ENCODE measurements at places on chromosomes 6 and 20.

GRCh38 chr6:43780293-43780692, 10.3 kb downstream of the VEGFA start:
- DNase-seq, result no peak

DNA sequence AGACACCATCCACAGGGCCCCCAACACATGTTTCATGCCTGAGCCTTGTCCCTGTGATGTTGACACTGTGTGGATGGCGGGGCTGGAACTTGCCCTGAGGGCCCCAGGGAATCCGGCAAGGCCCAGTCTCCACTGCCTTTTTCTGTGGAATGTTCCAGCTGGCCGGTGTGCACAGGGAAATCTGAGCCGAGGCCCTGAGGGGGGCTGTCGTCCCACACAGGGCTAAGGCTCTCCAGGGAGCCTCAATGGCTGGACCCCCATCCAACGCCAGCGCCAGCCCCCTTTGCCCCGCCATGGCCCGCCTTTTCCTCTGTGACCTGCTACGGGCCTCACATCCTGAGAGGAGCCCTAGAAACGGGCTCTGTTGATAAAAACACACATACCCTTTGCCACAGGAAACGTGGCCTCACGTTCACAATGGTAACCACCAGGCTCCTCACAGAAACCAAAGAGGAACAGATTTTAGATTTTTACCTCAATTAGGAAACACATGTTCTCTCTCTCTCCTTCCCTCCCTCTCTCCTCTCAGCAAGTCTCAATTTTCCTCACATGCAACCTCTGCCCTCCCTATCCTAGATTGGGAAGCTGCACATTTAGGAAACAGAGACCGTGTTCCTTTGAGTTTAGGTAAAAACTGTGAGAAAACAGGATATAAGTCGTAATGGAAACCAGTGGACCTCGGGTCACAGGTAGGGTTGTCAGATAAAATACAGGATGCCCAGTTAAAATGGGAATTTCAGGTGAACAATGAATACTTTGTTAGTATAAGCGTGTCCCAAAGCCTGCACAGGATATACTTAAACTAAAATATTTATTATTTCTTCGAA, 13.7 kb upstream of the ZNF831 start:
- DNase-seq, result peak; percentile 43

- DNase-seq, result no peak
Observed at GRCh38 chr20:41131594-41132387, 5.6 kb upstream of the PLCG1 start.

- peak; percentile 62 for DNase-seq
Observed at GRCh38 chr6:164927288-164928056, 381.9 kb downstream of the C6orf118 start.

DNA sequence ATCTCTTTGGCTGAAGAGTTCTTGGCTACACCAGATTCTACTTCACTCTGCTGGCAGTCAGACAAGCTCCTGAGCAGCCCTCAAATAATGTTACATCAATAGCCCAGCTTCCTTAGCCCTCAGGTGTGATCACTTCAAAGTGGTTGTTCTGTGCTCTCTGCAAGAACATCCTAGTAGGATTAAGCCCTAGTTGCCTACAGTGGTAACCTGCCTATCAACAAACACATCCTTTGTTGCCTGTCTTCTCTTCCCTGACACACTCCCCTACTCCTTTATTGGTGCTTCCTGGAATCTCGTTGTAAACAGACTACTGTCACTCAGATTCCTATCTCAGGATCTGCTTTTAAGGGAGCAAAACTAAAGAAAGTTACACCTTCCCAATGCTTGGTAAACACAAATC, 45.1 kb upstream of the TASP1 start:
- DNase-seq, result no peak

GRCh38 chr6:140062043-140063020, 687.9 kb upstream of the CITED2 start:
- DNase-seq, result no peak

- DNase-seq, result no peak
Observed at GRCh38 chr20:50017576-50018248, 34.9 kb downstream of the SNAI1 start.

DNA sequence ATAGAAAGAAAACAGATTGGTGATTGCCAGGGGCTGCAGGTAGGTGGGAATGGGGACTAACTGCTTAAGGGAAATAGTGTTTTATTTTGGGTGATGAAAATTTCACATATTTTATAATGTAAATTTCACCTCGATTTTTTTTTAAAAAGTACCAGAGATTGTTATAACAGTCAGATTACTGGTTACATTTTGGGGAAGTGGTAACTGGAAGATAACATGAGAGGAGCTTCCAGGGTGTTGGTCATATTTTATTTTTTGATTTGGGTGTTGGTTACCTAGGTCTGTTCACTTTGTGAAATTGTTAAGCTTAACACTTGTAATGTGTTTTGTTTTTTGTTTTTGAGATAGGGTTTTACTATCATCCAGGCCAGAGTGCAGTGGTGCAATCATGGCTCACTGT, 17.2 kb upstream of the CRIP3 start:
- DNase-seq, result no peak

DNA sequence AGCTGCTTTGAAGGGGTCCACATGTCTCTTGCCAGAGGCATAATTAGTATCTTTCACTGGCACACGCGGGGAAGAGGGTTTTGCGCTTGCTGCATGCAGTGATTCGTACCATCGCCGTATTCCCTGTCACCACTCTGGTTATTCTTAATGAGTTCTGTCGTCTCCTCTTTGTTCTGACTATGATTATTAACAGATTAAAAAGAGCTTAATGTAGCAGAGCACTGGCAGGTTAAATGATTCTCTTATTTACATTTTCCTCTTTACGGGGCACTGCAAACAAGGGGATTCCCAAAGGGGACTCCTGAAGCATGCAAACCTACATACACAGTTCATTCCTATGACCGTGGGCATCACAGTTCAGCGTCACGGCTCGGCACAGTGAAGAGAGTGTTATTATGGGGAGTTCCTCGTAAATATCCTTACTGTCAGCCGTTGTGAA, 204.8 kb downstream of the DTNBP1 start:
- DNase-seq, result no peak

DNA sequence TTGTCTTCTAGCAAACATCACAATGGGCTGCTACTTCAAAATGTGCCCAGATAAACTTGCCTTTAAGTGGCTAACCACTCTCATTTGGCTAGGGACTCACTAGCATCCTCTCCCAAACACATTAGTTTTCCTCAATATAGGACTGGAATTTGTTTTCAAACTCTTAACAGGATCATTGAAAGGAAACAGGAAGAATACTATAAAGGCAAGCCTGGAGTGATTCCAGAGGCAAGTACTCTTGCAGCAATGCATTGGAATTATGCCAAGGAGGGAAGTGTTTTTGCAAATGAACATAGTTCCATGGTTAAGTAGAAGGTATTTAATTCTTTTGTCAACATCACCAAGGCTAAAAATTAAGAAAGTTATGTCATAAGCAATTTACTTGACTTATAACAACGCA, 12.2 kb downstream of the EPHA7 start:
- DNase-seq, result no peak

DNA sequence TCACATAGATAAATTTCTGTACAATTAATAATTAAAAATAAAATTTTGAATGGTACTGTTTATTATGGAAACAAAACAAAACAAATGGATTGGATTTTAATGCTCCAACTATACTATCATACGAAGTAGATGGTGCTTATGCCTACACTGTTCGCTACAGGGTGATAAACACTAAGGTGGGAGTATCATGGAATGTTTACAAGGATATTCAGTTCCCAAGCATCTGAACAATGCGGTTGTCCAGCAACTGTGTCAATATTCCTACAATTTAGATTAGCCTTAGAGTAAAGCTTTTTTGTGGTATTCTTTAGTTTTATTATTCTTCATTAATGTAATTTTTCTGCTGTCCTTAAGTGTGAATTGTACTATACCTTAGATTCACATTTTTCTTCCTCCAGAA, 105.1 kb downstream of the MMS22L start:
- no peak for DNase-seq

DNA sequence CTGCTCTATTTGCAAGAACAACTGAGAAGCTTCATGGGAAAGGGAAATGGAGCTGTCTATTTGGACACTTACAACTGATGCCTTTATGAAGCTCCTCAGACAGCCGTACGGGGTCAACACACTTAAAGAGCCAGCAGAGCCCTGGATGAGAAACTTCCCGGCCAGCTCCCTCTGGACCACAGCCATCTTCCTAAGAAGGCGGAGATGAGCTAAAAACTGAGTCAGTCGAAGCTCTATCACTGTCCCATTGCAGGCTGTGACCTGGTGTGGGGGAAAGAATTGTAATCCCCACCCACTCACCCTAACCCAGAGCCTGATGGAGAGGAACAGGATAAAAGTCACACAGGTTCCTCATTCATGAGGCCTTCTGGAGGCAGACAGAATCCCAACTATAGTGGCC, 360.4 kb upstream of the JARID2 start:
- DNase-seq, result no peak

DNA sequence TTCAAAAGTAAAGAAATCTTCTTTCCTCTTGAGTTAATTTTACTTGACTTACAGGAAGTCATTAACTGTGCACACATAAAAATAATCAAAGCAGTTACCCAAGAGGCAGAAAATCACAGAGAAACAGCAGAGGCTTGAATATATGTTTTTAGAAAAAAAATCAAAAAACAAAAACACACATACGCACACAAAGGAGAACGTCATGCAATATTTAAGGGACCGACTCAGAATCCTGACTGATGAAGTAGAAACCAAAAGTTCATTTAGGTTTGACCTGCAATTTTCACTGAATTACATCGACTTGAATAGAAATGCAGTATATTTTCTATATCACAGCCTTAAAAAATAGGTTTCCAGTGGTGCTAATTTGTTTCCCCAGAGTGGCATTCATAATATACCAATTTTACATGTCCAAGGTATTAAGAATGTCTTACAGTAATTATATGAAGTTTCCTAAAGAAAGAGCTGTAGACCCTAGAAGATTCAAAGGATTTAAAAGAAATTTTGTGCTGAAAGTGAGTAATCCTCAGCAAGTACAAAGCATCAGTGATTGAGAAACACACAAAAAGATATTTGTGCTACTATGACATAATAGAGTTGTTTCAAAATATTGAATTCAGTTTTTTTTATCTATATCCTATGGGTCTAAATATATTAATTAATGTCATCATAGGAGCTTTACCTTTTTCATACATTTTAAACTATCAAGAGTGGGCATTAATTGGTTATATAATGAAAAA, 358.5 kb upstream of the RUNX2 start:
- DNase-seq, result no peak

GRCh38 chr20:4775322-4776078, 53.8 kb downstream of the PRND start:
- DNase-seq, result no peak

DNA sequence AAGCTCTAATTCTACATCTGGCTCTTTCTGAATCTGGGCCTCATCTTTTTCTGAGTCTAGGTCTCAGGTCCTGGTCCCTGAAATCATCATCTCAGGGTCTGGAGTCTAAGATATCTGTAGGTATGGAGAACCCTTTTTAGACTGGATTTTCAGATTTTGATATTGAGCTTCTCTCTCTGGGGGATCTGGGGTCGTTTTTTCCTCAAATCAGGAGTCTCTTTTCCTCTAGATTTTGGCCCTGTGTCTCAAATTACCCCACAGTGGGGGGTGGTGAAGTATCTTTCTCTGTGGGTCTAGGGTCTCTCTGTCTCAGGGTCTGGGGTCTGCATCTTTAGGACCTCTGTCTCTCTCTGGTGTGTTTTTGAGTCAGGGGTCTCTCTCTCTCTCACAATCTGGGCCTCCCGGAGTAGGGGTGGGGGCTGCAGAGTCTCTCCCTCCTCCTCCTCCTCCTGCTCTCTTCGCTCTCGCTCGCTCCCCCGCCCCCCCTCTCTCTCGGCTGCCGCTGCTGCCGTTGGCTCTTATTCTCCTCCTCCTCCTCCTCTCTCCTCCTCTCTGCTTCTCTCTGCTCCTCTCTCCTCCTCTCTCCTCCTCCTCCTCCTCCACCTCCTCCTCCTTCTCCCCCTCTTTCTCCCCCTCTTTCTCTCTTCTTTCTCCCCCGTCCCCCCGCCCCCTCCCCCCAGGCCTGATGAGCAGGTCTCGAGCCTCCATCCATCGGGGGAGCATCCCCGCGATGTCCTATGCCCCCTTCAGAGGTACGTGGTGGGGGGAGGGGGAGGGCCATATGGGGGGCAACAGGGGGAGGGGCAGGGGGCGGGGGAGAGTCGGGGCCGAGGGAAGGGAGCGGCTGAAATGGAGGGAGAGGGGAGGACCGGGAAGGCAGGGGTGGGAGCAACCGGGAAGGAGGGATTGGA, at the start of gene SYNGAP1:
Gene SYNGAP1 (plus strand): TSS at position 486 of the 911 bp plus-strand sequence. CDS start 200 bp downstream, at position 686.
- DNase-seq, result no peak

DNA sequence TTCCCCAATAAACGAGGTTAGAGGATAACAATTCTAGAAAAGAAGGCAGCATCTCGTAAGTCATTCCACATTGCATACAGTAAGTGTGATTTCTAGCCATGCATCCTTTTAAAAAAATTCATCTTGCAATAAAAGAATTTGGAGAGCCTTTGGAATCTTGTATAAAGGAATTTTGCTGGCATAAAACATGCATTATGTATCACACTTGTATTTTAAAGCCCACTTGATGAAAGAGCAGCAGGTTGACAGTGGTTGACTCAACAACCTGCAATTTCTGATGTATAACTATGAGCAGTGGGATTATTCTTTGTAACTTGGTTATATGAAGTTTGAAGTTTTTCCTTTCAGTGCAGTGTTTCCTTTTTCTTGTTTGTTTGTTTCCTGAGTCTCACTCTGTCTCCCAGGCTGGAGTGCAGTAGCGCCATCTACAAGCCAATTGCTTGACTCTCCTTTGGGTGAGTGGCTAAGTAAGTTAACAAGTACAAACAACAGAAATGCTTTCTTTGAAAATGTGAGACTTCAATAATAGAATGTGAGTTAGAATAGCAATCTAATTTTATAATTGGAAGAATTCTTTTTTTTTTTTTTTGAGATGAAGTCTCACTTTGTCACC, 39.9 kb downstream of the JARID2 start:
- no peak for DNase-seq

DNA sequence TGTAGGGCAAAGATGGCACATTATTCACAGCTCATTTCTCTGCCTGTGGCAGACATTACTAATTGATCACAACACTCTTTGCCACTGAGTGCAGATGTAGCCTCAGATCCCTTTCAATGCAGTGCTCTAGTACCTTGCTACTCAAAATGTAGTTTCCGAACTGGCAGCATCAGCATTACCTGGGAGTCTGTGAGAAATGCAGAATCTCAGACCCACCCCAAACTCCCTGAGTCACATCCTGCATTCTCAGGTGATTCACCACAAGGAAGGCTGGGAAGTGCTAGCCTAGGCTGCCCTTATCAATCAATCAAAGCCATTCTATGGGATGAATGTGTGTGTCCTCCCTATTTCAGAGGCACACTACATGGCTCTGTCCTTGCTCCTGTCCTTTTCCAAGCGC, 58.5 kb downstream of the PCNA start:
- DNase-seq, result no peak

DNA sequence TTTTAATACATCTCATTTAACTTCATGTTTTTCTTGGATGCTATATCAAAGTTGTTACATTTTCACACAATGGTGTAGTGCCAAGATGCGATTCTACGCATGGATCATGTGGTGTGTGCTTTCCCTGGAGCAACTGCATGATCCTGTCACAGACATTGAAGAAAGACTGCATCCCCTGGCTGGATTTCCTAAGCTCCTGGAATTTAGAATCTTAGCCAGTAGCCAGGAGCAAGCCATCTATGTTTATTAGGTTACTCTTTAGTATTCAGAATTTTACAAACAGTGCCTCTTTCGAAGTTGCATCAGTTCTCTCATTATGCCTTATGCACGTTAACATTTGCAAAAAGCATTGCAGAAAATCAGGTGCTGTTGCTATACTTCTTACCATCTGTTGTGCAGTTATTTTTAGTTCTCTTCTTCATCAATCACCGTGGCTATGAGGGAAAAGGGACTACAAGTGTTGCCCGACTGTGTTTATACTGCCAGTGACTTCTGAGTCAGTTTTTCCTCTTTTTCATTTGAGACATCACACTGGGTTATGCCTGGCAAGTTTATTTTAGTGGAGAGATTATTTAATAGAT, 584.2 kb downstream of the BCKDHB start:
- no peak for DNase-seq
